ENCODE measurements at places on chromosomes 1 and 21. TPM values are rescaled to one million over a fixed set of nuclear protein-coding genes. Genes with fewer than 3 reads are reported as not detected.

DNA sequence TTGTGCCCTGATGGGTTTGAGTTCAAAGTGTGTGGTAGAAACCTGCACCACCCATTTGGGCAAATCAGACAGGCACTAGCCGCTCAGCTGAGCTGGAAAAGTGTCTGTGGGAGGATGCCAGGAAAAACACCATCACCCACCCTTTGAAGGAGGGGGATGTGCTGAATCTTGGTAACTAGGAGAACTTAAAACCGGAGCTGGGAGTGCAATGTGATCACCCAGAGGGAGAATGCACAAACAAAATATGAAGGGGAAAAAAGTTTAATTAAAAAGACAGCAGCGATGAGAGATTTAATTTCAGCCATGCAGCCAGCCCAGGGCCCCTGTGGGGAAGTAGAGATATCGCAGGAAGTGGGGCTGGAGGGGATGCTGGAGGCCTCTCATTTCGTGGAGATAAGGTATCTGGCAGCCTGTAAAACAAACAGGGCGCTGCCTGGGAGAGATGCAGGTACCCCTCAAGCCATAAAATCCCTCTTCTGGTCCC is 86.8 kb upstream of the BCAR3 start:
- DNase-seq: no peak

DNA sequence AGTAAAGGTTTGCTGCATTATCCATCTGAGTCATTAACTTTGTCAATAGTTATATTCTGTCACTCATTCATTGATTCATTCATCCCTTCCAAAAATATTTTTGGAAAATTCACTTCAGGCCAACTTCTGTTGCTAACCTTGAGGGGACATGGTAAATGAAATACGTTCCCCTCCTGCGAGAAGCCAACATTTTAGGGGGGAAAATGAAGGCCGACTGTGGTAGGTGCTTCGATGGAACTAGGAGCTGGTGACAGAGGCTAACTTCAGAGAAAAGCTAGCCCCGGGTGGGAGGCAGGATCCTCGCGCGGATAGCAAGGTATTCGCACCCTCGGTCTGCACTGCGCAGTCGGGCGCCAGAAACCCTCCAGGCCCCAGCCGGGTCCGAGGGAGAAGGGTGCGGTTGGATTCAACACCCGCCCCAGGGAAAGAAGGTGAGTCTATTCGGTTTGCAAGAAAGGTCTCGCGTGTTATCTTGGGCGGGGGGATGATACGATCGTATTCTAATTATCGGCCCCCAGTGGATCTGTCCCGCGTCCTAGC is 646 bp upstream of the RRP15 start:
- DNase-seq: no peak

Gene S100A16
- not detected for polyA plus RNA-seq

- no peak for DNase-seq
These were observed 34.2 kb downstream of the VWA5B1 start for GRCh38 chr1:20324704-20325406.

DNA sequence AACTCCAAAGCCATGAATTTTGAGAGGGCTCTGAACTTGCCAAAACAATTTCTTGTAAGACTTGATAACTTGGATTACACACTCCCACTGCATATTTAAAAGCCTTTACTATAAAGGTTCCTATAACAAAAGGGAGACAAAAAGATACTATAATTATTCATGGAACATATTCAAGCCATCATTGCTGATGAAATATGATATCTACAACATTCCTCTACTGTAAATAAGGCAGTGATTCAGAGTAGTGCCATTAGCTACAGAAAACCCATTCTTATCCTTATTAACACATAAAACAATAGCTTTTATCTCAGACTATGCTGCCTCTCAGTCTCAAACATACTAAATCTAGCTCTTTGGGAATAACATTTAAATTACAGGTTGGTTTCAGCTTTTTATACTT is 675.5 kb upstream of the CXADR start:
- DNase-seq: no peak

Gene SLC44A5
- 0.73 TPM for polyA plus RNA-seq

DNA sequence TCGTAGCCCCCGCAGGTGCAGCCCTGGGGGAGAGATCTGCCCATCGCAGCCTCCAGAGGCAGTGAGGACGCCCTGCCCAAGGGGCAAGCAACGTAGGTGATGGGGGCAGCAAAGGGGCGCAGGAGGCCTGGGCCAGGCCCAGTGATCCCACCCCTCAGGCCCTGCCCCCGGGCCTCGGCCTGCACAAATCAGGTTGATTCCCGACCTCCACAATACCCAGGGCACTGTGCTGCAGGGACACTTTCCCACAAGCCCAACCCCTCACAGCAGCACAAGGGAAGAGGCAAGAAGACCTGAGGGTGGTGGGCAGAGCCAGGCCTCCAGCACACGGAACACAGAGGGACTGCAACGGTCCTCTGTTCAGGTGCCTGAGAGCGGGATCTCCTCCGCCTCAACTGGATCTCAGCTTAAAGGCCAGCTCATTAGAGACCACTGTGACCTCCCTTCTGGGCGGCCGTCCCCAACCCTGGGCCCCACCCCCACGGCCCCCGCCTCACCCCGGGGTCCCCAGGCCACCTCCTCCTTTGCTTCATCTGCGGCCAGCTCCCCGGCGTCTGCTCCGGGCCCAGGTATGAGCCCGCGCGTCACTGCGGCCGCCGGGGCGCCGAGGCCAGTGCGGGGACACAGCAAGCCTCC is 812 bp upstream of the ARF1 start:
- DNase-seq: no peak

DNA sequence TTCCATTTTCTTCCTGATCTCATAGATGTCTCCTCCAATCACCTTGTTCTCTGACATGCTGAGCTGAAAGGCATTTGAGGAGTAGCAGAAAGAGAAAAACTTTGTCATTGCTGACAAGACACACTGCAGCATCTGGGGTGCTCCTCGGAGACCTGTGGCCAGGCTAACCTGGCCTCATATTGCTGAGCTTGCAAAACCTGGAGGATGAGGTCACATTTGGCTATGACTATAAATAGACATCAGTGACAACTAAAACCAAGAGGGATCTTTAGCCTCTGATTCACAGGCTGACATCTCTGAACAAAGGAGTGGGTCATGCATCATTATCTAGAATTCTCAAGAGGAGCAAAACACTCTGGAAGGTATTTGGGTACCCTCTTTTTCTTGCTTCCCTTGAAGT is 83.7 kb downstream of the PROX1 start:
- no peak for DNase-seq

Gene FAM72B
- not detected for polyA plus RNA-seq

All from naive thymus-derived CD8-positive, alpha-beta T cell (primary cell).